T-helper 17 cell (primary cell): ENCODE measurements at places on chromosomes 6 and 20.

DNA sequence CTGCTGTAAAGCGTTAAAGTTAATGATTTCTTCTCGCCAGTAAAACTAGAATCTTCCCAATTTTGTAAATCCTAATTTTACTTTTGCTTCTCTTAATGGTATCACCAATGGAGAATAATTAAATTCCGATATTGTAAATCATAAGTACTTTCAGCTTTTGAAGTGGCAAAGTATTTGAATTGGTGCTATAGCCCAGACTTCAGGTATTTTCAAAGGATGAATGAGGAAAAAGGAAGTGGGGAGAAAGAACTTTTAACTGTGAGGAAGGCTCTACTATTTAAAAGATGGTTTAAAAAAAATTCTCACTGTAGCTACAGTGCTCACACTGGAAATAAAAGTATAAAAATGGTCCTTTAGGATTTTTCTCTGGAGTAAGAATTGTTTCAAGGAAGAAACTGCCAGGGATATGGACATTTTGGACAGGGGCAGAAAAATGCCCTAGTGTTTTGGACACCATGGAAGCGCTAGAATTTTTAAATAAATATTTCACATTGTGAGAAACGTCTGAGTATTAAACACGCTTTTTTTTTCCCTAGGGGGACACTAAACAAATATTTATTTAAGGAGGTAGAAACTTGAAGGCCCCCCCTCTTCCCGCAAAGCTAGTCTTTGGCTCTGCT lies 1.3 kb upstream of the TAB2 start:
- DNase-seq = no peak

DNA sequence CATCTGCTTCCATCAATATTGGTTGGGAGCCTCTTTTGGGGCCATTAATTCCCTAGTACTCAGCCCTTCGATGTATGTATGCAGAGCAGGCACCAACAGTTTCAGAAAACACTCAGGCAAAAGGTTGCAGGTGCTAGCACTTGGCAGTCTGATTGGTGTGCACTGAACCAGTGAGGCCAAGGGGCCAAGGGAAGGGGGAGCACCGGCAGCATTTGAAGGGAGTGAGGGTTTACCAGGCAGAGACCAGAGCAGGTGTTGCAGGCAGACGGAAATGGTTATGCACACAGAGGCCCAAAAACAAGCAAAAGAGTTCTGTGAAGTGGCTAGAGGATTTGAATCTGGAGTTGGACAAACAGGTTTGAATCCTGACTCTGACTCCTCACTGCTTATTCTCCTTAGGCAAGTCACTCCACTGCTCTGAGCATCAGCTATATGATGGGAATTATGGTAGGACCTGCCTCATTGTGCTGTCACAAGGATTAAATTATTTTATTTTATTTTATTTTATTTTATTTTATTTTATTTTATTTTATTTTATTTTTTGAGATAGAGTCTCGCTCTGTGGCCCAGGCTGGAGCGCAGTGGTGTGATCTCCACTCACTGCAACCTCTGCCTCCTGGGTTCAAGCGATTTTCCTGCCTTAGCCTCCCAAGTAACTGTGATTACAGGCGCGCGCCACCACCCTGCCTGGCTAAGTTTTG lies 58.1 kb upstream of the SHLD1 start:
- no peak for DNase-seq

- no peak for DNase-seq
Observed at GRCh38 chr20:44967207-44967807, 995 bp downstream of the STK4 start.

- DNase-seq = no peak
Observed at GRCh38 chr6:7080311-7080710, 27.4 kb upstream of the RREB1 start.

GRCh38 chr6:170148709-170149470 lies 142.0 kb downstream of the DLL1 start:
- no peak for DNase-seq
